ENCODE measurements at places on chromosomes 7 and 10.

DNA sequence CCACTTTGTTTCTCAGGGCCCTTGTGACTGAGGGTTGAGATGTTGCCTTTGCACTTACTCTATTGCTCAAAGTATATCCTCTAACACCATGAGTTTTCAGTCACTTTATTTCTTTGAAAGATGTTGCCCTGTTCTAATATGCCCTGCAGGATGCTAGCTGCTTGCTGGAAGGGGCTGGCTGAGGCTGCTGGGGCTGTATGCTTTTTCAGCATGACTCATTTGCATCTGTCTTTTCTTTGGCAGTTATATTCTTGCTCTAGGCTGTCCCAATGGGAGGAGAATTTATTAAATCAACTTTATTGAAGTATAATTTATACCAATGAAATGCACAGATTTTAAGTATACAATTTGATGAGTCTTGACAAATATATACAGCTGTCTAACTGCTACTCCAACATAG is 157.7 kb downstream of the PLPP4 start:
- no peak for DNase-seq

GRCh38 chr7:155870334-155871180 is 58.3 kb upstream of the SHH start:
- DNase-seq = no peak

- DNase-seq = no peak
These were observed 12.0 kb downstream of the PWWP2B start for GRCh38 chr10:132408823-132409666.

- peak; percentile 96 for DNase-seq
These were observed 72.5 kb downstream of the PRLHR start for GRCh38 chr10:118522791-118523498.

GRCh38 chr10:119762805-119763798 is 37.3 kb downstream of the INPP5F start:
- DNase-seq = no peak

GRCh38 chr10:84076540-84077195 is 62.6 kb upstream of the GHITM start:
- DNase-seq = no peak
